ENCODE measurements at places on chromosomes 5 and 9. TPM values are rescaled to one million over a fixed set of nuclear protein-coding genes. Genes with fewer than 3 reads are reported as not detected.

GRCh38 chr5:153135411-153135810, 355.1 kb upstream of the GRIA1 start:
- no peak for DNase-seq

GRCh38 chr5:103232393-103232999, 26.1 kb upstream of the MACIR start:
- DNase-seq: peak; percentile 39

GRCh38 chr5:31487506-31487905, 44.4 kb downstream of the DROSHA start:
- DNase-seq: no peak

DNA sequence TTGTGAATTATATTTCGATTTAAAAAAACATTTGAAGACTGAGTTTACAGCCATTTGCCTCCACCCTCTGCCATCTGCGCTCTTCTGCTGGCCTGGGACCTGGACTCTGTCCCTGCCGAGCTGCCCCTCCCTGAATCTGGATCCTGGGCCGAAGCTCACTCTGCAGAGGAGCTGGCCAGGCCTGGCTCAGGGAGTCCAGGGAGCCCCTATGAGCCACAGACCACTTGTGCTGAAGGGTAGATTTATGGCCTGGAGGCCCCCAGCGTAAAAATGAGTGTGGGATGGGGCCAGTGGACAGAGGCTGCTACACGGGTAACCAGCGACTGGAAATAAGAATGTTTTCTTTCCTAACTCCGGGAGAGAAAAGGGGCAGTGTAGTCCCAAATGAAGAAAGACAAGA, 129.8 kb downstream of the FGF18 start:
- DNase-seq: no peak

F12 gene
- total RNA-seq: 13.3 TPM

GRCh38 chr5:180157866-180158265, 51.1 kb downstream of the RASGEF1C start:
- DNase-seq: no peak

C9orf72 gene
- 3.6 TPM for total RNA-seq

DNA sequence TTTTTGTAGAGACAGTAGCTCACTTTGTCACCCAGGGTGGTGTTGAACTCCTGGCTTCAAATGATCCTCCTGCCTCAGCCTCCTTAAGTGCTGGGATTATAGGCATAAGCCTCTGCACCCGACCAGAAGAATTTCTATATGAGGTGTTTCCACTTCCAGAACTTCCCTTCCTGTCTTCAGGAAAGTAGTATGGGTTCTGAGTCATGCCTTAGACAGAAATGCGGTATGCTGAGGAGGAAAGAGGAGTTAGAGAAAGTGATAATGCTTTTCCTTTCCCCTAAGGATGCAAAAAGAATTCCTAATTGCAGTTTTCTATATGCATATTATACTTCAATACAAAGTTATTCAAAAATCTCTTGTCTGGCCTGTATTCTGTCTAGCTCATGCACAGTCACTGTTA, 16.4 kb upstream of the ADAMTSL1 start:
- no peak for DNase-seq

RASGRF2 gene
- total RNA-seq: 23.5 TPM

GRCh38 chr9:72882117-72882775, 70.6 kb downstream of the ALDH1A1 start:
- DNase-seq: no peak

GRCh38 chr9:27037499-27037898, 32.0 kb upstream of the LRRC19 start:
- DNase-seq: no peak

FREM1 gene
- total RNA-seq: 0.50 TPM
